CD4-positive, alpha-beta T cell treated with Interleukin-15 for 4 hours (primary cell): ENCODE measurements at places on chromosomes 13 and 19.

DNA sequence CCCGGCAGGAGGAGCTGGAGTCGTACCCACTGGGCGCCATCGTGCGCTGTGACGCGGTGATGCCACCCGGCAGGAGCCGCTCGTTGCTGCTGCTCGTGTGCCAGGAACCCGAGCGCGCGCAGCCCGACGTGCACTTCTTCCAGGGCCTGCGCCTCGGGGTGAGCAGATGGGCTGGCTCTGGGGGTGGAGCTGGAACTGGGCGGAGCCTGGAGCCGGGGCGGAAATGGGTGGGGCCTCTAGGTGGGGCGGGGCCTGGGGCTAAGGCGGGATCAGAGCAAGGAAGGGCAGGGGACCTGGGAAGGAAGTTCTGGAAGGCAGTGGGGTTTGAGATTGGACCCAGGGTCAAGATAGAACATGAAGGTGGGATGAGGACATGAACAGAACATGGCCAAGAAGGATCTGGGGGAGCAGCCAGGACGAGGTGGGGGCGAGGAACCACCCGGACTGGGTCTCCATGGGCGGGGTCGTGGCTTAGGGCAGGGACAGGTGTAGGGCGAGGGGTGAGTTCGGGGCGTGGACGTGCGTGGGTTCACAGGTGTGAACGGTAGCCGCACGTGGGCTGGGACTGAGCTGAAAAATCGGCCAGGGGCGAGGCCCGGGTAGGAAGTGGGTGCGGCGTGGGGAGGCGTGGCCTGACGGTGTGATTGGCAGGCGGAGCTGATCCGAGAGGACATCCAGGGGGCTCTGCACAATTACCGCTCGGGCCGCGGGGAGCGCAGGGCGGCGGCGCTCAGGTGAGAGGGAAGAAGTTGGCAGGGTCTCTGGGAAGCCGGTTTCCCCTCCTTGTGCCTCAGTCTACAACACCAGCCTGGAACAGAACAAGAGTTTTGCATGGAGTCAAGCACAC lies 4.7 kb downstream of the EPS8L1 start:
- peak; percentile 42 for DNase-seq

DNA sequence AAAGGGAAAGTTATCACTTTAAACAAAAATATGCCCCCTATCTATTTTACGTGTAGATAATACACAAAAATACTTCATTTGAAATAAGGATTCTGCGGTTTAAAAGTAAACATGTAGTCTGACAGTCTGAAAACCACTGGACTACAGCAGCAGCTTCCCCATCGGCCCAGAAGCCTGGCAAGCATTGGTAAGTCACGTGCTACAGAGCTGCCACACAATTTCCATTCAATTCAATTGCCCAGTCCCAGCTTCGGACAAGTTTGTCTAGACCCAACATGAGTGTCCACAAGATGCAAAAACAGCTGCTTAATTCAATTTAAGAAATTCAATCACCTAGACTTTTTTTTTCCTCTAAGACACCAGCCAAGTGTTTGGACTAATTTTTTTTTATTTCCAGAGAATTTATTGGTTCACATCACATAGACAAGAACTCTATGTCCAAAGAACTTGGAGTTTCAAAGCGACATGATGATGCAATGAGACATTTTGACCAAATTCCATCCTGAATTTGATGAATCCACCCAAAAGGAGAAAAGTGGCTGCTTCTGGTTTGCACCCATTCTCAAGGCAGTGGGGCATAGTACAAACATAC lies 458.9 kb downstream of the COG6 start:
- no peak for DNase-seq

GRCh38 chr13:64274481-64275217 lies 2859.0 kb upstream of the PCDH20 start:
- no peak for DNase-seq

- no peak for DNase-seq
These were observed 9.2 kb downstream of the SBNO2 start for GRCh38 chr19:1164684-1165531.

DNA sequence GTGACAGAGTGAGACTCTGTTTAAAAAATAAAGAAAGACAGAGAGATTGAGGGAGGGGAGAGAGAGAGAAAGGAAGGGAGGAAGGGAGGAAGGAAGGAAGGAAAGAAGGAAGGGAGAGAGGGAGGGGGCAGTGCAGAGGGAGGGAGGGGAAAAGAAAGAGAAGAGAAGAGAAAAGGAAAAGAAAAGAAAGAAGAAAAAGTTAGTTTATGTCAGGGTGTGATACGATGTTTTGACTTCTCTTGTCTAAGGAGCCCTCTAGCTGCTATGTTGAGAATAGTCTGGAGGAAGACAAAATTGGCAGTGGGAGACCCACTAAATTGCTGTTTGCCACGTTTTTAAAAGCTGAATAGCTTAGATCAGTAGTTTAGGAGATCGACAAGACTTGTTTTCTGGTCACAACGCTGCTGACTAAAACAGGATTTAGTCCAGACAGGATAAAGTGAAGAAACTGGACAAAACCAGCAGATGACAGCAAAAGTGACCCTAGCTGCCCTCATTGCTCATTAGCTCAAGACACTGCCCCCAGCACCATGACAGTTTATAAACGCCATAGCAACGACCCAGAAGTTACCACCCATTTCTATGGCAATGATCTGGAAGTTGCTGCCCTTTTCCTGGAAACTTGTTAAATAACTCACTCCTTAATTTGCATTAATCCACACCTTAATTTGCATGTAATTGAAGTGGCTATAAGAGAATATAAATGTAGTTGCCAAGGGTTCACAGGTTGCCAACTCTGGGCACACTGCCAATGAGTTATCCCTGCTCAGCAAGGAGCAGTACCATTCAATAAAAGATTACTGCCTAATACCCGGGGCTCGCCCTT lies 11.1 kb downstream of the TEX101 start:
- DNase-seq, result no peak
